ENCODE measurements at places on chromosomes 1 and 21.

DNA sequence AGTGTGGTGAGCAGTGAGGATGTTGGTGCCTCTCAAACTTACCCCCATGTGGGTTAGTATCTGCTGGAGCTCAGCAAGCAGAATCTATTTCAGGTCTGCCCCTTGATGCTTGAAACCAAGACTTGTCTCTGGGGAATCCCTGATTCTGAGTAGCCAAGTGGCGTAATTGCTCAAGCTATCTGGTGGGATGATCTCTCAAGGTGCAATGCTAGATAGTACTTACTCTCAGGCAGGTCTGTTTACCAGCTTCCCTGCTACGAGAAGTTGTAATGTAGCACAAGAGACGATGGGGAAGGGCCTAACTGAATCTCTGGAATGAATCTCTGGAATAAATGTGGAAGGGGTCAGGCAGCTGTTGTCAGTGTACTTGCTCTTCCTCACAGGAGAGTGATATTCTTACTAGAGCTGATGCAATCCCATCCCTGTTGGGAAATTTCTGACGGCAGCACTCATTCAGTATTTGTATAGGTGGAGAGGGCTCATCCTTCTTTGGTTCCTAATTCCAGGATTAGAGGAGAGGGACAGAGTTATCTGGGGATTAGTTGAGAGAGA lies 65.4 kb downstream of the MACF1 start:
- no peak for DNase-seq

DNA sequence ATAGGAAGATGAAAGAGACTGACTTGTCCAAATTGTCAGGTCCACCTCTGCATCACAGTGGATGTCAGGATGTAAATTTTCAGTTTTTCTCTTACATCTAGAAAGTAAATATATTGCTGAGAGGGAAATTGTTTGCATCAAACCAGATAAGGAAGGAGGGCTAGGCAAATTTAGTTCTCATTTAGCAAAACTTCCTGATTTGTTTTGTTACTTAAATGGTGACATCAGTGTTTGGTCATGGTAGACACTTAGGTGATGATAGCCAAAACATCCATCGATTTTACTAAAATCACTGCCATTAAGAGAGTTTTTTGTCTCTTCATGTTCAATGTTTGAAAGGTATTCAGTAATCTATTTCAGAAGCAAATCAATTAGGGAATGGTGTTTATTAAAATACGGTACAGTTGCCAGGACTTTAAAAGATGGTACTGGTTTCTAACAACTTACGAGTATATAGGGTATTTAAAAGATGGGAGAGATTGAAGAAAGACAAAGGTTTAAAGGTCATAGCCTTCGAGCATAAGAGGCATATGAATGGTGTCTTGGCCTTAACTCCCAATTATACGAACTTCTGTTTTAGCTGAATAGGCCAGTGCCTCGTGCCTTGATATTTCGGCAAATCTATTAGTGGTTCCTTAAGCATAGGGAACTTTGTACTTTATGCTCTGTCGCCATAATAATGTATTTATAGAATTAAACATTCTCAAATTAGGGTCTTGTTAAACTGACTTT lies 3.0 kb downstream of the IER5 start:
- DNase-seq, result no peak

GRCh38 chr1:208174731-208175507 lies 69.3 kb downstream of the PLXNA2 start:
- DNase-seq, result no peak

DNA sequence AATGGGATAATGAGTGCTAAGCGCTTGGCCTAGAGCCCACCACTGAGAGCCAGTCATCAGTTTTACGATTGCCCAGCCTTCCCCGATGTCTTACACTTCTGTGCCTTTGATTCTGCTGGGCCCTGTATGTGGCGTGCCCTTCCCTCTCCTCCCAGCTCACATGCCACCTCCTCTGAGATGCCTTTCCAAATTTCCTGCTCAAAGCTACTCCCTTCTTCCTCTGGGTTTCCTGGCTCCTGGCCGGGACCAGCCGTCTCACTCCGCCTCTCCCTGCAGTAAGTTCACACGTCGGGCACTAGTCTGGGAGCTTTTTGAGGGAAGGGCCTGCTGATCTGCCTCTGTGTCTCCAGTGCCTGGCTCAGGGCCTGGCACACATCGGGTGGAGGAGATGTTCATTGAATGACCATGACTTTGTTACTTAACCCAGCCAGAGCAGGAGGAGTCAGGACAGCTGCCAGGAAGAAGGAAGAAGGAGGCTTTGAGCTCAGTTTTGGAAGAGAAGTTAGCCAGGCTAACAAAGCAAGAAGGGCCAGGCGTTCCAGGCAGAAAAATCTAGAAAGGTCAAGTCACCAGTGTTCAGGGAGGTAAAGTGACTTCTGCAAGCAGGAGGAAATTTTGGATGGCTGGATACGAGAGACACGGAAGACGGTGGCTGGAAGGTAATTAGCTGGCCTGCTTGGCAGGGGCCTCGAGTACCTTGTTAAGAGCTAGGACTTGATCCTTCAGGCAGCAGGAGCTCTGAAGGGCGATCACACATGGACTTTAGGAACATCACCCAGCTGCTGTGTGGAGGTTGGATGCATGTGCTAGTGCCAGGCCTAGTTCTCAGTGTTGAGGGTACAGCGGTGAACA lies 63.6 kb downstream of the EPHB2 start:
- DNase-seq, result no peak

GRCh38 chr1:116740746-116741145 lies 13.5 kb upstream of the CD2 start:
- DNase-seq, result no peak

DNA sequence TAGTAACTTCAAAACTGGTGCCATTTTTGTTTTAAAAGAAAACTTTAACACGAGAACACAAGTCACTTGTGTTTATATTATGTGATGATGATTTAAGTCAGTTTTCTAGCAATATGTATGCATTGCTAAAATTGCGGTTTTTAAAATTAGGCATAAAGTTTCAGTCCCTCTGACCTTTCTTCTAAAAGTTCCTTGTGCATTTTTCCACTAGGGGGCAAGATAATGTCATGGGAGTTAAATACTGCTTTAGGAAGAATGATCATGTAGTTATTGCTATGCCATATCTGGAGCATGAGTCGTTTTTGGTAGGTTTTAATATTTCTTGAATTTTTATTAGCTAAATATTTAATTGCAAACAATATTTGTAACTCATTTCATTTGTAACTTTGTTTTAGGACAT lies 10.7 kb downstream of the CDC7 start:
- DNase-seq, result no peak
